ENCODE measurements at places on chromosomes 1 and 21. TPM values are rescaled to one million over a fixed set of nuclear protein-coding genes. Genes with fewer than 3 reads are reported as not detected.

Gene ECM1
- 8.5 TPM for total RNA-seq

GRCh38 chr1:213530611-213531320, 457.0 kb upstream of the PROX1 start:
- no peak for DNase-seq

Gene SYNC
- 252 TPM for total RNA-seq

DNA sequence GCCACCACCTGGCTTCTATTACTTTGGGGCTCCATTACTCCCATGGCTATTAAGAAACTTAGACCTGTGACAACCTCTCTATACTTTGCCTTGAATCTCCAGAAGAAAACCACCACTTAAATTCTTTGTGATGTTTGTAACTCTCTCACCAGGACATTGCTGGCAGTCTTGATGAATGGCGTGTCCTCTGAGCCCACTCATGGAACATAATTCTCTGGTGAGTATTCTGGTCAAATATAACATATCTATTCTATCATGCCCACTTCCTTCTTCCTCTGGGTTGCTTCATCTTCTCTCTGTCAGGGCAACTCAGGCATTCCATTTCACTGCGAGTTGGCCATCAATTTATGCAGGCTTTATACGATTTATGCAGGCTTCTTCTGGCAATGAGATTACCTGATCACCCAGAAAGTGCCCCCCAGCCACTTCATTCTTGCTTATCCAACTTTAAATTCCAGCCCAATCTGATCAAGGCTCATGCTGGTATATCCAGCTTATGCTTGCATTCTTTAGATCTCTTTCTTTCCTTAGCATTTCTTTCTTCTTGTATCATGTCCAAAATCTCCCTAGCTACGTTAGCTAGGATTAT, 112.0 kb upstream of the CHRM3 start:
- no peak for DNase-seq

DNA sequence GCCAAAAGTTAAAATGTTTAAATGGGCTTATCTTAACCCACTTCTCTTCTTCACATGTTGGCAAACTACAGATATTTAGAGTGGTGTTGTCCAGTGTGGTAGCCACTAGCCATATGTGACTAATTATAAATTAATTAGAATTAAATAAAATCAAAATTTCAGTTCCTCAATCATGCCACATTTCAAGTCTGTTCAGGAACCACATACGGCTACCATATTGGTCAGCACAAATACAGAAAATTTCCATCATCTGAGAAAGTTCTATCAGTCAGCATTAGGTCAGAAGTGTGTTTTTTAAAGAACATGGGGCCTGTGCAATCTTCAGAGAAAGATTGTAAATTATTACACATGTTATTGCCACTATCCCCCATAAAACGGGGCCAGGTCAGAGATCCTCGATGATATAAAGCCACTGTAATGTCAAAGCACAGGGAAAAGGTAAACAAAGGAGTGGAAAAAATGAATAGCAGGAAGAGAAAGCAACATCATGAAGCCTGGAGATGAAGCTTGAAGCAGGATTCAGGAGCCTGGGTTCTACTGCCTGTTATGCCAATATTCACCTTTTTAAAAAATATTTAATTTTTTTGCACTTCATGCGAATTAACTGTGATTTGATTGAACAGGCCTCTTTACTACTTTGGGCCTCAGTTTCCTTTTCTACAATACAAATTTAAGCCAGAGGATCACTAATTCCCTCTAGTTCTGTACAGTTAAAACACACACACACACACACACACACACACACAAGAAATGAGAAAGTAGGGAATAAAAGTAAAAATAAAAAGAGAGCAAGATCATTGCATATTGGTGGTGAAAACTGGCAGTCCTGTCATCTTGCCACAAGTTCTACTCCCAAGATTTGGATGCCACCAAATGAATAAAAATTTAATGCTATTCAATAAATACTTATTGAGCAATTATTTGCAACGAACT, 2.3 kb downstream of the RSBN1 start:
- DNase-seq = no peak

- no peak for DNase-seq
These were observed 40.5 kb upstream of the AKT3 start for GRCh38 chr1:243890576-243890975.

- peak; percentile 62 for DNase-seq
These were observed 64.3 kb upstream of the TRABD2B start for GRCh38 chr1:48061162-48062136.

DNA sequence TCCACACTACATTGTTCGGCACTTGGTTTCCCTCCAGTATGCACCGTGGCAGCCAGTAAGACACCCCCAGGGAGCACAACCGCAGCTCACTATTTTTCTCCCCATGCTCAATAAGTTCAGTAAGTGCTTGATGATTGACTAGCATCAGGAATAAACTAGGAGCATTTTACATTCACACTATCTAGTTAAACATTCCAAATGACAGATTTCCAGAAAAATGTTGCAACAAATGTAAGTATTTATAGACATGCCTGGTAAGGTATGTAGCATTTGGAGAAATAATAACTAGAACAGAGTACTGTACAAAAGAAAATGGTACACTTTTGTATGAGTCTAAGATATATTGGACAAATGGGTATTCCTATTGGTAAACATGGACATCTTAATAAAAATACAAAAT, 92.9 kb downstream of the SLC45A1 start:
- no peak for DNase-seq

Gene DMRTA2
- not detected for total RNA-seq
